ENCODE measurements at places on chromosomes 3 and 15.

- DNase-seq: no peak
Observed at GRCh38 chr3:157180262-157180661, 20.3 kb upstream of the CCNL1 start.

DNA sequence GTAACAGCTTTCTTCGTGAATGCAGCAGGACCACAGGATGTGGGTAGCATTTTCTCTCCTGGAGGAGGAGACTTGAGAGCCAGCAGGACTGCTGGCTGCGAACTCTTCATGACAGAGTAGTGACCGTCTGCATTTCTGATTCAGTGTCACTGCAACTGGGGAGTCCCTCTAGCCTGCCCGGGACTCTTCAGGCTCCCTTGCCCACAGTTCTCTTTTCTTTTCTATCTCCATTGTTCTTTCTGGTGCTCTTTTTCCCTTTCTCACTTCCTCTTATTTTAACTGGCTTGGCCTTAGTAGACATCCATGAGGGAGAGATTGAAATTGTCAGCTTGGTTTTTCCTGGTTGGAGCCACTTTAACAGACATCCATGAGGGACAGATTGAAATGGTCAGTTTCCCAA is 49.9 kb upstream of the P2RY1 start:
- DNase-seq: no peak

- no peak for DNase-seq
Observed at GRCh38 chr3:132661101-132661500, 972 bp downstream of the UBA5 start.

GRCh38 chr3:6860954-6861624 is at the start of gene GRM7:
TSS of gene GRM7 (plus strand) at chr3:6861115.
- no peak for DNase-seq

DNA sequence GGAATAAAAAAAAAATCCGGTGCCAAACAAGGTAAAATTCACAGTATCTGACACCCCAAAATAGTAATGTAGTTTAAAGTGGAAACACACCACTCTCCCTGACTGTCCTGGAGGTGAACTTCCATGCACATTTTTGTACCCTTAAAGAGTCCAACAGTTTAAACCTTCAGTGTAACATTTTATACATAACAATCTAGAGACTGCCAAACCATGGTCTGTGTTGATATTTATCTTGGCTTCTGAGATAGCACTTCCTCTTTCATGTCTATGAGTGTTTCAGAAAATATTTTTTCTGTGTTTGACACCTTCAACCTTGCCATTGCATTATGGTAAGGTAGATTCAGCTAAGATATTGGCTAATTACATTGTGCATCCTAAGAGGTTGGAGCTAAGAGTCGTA is 13.9 kb downstream of the TMEM45A start:
- DNase-seq: no peak

- no peak for DNase-seq
Observed at GRCh38 chr3:46924921-46925584, 47.5 kb downstream of the PTH1R start.

Data from thymus (tissue), 14 donors.